ENCODE measurements at places on chromosomes 11 and 22. TPM values are rescaled to one million over a fixed set of nuclear protein-coding genes. Genes with fewer than 3 reads are reported as not detected.
A peak's percentile ranks its signal among the peaks of the same experiment; 100 is the strongest.

DNA sequence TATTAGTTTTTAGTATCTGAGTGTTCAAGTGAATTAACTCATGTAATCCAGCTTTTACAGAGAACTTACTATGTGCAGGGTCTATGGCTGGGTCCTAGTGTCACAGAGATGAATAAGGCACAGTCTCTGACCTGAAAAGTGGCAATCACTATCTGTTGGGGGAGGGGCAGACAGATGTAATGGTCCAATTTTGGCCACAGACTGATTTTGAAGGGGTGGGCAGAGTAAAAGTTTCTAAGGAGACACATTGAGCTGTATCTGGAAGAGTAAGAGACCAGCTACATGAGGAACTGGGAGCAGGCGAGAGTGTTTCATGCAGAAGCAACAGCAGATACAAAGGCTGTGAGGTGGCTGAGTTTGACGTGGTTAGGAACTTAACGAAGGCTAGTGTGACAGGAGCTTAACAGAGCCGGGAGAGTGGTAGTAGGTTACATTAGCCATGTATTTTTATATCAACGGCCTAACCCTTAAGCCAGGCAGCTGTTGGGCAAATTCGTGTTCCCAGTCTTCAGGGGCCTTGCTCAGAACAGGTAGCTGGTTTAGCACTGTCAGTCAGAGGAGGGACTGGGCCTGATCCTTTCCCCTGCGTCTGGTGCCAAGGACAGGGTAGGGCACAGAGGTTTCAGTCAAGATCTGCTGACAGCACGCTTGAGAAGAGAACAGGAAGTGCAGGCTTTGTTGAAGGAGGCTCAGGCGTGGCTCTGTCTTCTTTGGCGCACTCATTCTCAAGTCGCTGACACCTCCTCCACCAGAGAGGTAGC, 1.4 kb upstream of the STIM1 start:
- peak overlapping the region; percentile 99 for H3K27ac ChIP-seq
- peak; percentile 60 for DNase-seq
- peaks cover 19% of the 10 kb centered on the region for H3K4me1 ChIP-seq
- no peak overlapping the region for H3K4me3 ChIP-seq
- H3K27me3 ChIP-seq, result no peaks in the 10 kb centered on the region

DNA sequence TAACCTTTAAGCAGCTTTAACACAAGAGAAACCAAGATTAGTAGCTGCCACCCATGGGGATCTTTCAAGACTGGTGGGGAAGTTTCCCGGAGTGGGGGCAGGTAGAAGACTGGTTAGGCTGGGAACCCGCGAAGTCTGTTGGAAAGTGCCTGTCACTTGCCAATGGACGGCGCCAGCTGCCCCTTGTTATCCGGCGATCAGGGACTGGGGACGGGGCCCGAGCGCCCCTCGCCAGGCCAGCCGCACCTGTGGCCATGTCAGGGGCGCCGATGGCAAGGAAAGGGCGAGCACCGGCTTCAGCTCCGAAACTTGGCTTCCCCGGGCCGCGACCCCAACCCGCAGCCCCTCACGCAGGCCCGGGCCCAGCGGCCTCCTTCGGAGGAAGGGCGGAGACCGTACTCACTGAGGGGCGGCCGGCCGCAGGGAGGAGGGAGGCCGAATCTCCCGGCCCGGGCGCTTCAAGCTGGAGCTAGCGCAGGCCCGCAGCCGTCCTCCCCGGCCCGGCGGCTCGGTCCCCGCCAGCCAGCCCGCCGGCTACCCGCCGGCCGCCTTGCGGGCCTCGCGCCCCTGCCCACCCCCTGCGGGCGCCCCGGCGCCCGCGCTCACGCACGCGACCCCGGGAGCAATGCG, 539 bp downstream of the EIF4ENIF1 start:
- no peaks in the 10 kb centered on the region for H3K36me3 ChIP-seq
- peak; percentile 39 for DNase-seq
- no peaks in the 10 kb centered on the region for H3K27me3 ChIP-seq
- H3K4me3 ChIP-seq, result peak overlapping the region; percentile 94

DNA sequence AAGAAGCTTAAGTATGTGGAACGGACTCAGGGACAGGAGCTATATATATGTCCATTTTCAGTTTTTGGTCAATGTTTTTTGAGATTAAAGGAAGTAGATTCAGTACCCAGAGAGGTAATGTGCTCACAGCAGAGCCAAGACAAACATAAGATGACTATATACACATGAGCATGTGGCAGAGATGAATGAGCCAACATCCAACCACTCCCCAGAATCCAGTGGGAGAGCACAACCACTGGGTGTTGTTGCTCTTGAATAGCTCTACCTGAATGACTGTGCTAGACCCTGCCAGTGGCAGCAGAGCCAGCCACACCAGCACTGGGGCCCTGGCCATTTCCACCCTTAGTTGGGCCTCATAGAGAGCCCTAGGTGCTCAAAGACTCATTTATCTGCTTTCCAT, 10.7 kb upstream of the SYTL2 start:
- H3K27me3 ChIP-seq, result no peaks in the 10 kb centered on the region
- DNase-seq, result peak; percentile 45
- H3K4me3 ChIP-seq, result no peak overlapping the region

ZNHIT2 gene
- 40.8 TPM for total RNA-seq
